ENCODE measurements at places on chromosomes 13 and 19.

DNA sequence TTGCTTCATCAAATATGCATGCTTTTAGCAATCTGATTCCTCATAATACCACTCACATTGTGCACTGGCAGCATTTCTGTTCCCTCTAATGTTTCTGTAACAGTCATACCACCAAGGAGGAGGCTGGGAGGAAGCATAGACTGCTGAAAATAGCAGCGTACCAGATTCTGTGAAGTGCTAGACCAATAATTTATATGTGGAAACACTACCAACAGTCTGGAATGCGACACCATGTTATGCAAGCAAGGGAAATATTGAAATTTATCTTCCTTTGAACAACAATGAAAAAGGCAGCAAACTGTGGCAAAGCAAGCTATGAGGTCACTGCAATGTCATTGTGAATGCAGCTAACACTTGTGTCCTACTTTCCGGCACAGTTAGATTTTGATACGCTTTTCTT, 1388.0 kb downstream of the EFNB2 start:
- DNase-seq, result no peak

DNA sequence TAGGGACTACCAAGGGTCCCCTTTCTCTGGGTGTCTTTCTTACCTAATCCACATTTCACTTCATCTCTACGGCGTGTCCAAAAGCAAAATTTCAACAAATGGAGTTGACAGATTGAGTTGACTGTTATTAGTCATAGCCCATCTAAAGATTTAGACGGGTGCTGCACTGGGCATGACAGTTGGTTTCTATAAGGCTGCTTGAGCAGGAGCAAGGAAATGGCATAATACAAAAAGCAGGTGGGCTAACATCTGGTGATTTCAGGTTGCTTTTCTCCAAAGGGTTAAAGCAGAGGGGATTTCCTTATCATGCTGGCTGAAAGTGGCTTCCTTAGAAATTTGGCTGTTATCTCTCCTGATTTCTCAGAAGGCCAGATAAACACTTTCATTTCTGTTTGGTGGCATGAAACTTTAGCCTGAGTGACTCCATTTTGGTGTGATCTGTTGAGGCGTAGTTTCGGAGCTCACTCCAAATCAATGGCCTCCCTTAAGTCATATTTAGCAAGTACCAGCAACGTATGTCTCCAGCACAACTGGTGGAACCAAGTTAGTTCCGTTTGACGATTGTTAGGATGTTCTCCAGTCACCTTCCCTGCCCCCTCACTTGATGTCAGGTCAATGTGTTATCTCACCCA, 440.4 kb downstream of the FGF9 start:
- no peak for DNase-seq

GRCh38 chr13:98838776-98839175, 86.3 kb upstream of the SLC15A1 start:
- DNase-seq, result no peak

- DNase-seq, result no peak
Measured at GRCh38 chr19:44512326-44513298, 12.3 kb upstream of the ZNF180 start.

DNA sequence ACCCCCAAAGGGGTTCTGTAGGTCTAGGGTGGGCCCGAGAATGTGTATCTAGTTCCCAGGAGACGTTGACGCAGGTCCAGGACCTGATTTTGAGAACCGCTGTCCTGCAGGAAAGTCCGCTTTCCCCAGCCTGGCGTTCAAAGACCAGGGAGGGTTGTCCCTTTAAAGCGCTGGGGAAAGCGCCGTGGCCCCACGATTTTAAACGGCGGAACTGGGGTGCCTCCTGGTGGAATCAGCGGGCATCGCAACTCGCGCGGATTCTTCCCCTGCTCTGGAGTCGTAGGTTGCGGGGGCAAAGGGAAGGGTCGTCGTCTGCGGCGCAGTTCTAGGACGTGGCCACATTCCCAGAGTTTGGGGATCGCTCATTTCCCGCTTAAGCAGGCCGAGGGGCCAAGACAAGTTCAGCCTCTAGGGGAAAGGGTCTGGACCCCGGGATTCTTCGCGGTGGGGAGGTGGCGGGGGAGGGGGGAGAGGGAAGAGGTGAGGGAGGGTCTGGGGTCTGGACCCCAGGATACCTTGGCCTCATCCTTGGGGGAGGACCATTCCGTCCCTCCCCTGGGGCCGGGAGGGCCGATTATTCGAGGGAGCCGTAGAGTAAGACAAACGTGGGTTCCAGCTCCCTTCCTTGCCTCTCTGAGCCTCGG, 7.7 kb downstream of the PNMA8B start:
- peak; percentile 73 for DNase-seq

GRCh38 chr13:104757712-104758111, 1691.5 kb upstream of the SLC10A2 start:
- DNase-seq, result no peak

GRCh38 chr19:49862391-49863253, 4.8 kb downstream of the PNKP start:
- DNase-seq, result no peak

GRCh38 chr13:46801858-46802257, 4.9 kb upstream of the ESD start:
- DNase-seq, result no peak

- DNase-seq, result no peak
Measured at GRCh38 chr13:74550039-74550438, 415.8 kb upstream of the KLF12 start.

DNA sequence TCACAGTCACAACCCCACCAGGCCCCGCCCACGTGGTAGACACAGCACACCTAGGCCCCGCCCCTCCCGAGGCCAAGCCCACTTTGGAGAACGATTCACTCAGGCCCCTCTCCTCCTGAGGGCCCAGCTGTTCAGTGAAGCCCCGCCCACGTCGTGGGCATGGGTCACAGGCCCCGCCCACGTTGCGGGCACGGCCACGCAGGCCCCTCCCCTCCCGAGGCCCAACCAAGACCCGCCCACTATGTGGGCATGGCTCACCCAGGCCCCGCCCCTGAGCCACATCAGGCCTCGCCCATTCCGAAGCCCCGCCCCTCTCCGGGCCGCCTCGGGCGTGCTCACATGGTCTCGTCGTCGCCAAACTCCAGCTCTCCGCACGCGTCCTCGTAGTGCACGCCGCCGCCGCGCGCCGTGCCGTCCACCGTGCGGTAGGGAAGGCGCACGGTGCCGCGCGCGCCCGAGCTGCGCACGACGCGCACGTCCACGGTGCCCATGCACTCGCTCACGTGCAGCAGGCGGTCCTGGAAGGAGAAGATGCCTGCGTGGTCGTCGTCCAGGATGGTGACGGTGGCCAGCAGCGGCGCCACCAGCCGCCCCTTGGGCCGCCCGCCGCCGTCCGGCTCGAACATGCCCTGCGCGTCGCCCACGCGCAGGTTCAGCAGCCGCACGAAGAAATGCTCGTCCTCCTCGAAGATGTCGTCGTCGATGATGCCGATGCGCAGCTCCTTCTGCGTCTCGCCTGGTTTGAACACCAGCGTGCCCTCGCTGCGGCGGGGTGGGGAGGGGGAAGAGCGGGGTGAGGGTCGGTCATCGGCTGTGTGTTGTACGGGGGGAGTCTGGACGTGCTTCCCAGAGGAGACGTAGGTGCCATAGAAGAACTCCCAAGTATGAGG, 24.0 kb downstream of the SLC8A2 start:
- DNase-seq, result no peak

DNA sequence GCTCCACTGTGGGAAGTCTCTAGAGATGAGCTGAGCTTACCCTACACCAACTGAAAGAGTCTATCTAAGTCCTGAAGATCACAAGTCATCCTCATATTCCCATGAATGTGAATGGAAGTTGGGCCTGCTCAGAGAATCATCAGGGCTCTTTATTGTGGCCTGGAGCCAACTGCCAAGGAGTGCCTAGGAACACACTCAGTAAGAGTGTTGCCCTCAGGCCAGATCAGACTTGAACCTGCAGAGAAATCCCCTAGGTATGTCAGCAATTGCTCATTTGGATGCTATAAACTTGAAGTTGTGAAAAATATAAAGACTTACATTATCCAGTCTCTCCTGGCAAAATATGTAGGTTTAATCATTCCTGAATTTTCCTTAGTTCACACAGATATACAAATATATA, 1070.2 kb downstream of the EFNB2 start:
- no peak for DNase-seq

GRCh38 chr19:19745496-19746285, 12.8 kb upstream of the ZNF14 start:
- no peak for DNase-seq

DNA sequence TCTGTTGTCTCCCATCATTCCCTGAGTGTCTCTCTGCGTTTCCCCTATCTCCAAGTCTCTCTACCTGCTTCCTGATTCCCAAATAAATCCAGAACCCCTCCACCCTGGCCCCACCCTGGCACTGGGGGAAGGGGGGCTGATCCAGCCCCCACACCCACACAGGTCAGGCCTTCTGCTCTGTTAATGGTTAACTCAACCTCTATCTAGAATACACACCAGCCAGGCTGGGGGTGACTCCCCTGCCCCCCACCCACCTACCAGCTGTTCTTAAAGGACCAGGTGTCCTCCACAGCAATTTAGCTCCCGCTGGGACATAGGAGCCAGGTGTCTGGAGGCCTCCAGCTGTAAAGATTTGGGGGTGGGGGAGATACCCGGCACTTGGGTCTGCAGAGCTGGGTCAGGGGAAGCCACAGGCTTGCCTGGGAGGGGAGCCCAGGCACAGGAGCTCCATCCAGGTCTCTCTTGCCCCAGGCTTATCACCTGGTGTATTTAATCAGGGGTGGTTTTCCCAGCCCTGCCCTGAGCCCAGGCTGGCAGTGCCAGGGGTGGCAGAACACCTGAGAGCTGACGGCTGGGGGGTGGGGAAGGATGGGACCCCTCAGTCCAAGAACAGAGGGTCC, 3.9 kb downstream of the IRF2BP1 start:
- DNase-seq, result no peak

DNA sequence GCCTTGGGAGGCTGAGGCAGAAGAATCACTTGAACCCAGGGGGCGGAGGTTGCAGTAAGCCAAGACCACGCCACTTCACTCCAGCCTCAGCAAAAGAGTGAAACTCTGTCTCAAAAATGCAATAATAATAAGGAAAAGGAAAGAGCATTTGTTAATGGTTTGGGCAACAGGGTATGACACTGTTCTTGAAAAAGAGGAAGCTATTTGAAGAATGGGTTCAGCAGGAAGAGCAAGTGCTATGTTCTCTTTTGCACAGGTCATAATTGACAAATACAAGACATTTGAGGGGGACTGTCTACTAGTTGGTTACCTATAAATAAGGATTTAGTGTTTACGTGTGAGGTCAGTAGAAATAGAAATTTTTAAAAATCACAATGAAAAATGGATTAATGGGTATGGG, 218.3 kb downstream of the DCT start:
- no peak for DNase-seq

GRCh38 chr13:20165417-20166257, 4.8 kb upstream of the GJA3 start:
- DNase-seq, result no peak

GRCh38 chr19:48258350-48258749, 2.6 kb upstream of the CARD8 start:
- DNase-seq, result no peak

DNA sequence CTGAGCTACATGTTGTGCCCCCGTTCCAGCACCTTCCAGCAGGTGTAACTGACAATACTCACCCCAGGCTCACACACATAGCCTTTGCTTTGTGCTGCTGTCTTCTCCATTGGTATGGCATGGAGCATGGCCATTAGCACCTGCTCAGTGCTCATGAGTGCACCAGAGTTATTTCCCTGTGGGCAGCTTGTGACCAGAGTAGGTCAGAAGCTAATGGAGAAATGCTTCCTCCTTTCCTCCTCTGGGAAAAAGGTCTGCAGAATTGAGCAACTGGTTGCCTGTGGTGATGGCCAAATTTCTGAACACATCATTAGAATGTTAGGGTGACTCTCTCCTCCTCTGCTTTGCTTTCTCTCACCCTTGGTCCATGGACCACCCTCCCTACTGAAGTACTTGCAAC, 344.5 kb upstream of the TMTC4 start:
- no peak for DNase-seq

GRCh38 chr19:3914199-3914598, 18.7 kb upstream of the NMRK2 start:
- DNase-seq, result no peak

- DNase-seq, result no peak
Measured at GRCh38 chr19:57558525-57558924, 1.1 kb downstream of the ZNF550 start.

- no peak for DNase-seq
Measured at GRCh38 chr13:105116966-105117365, 1418.5 kb downstream of the EFNB2 start.

- DNase-seq, result no peak
Measured at GRCh38 chr13:37806666-37807065, 62.9 kb downstream of the TRPC4 start.

DNA sequence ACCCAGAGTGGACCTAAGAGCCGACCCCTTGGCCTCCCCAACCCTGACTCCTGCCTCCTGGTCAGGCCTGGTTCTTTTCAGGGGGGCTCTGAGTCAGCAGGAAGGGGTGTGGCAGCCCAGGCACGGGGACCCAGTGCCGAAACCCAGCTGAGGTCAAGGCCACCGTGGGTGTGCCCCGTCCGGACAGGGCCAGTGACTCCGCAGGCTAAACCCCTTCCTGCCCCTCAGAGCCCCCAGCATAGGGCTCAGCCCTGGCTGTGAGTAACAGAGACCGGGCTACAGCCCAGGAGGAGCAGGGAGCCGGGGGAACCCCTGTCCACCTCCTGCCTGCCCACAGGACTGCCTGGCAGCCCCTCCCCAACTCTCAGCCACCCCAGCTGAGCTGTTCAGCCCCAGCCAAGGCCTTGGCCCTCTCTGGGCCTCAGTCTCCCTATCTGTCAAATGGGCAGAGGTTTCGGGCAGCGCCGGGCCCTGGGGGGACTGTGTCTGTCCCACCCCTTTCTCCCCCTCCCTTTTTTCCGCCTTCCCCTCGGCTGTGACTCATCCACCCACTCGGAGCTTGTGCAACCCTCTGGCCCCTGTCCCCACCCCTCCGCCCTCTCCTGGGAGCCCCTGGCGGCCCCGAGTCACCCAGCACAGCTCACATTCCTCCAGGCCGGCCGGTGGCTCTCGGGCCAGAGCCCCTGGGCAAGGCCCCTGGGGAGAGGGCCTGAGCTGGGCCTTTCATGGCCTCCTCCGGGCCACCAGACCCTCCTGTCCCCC, 8.6 kb downstream of the ZBTB7A start:
- DNase-seq, result no peak

- peak; percentile 93 for DNase-seq
Measured at GRCh38 chr13:100088644-100089464, at the start of gene PCCA. Gene PCCA, plus strand, starts transcription at chr13:100089093. Its CDS starts 28 bp downstream, at chr13:100089121.

GRCh38 chr13:73467125-73467524, 408.3 kb downstream of the KLF5 start:
- no peak for DNase-seq
